ENCODE measurements at places on chromosomes 16 and 17. TPM values are rescaled to one million over a fixed set of nuclear protein-coding genes. Genes with fewer than 3 reads are reported as not detected.

The C17orf113 gene
- 0.70 TPM for total RNA-seq

The WFIKKN2 gene
- total RNA-seq: not detected

The CCL5 gene
- total RNA-seq: not detected

The HOXB2 gene
- 17.4 TPM for total RNA-seq

The TSNAXIP1 gene
- 4.8 TPM for total RNA-seq

The CD300E gene
- not detected for total RNA-seq

The PLA2G10 gene
- total RNA-seq: not detected

The LRRC46 gene
- total RNA-seq: not detected

- DNase-seq: no peak
Measured at GRCh38 chr17:39813631-39814030, 50.5 kb downstream of the IKZF3 start.

- DNase-seq: no peak
Measured at GRCh38 chr16:6247775-6248174, 1084.9 kb upstream of the RBFOX1 start.

DNA sequence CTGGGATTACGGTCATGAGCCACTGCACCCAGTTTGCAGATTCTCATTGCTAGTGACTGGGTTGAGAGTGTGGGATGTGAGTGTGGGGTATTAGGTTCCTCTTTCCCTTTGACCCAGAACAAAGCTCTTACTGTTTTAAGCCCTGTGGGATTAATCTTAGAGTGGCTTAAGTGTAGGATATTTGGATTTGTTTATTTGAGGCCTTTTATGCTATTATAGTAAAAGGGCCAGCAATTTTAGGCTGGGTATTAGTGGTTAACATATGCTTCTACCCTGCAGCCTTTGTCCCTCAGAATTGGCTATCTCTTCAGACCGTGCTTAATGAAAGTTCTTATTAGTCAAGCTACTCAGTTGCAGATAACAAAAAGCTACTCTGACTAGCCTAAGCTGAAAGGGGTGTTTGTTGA, 3.2 kb downstream of the SGF29 start:
- DNase-seq: no peak

GRCh38 chr16:56801762-56802161, 63.2 kb upstream of the SLC12A3 start:
- DNase-seq: no peak

- no peak for DNase-seq
Measured at GRCh38 chr17:63686138-63686685, 13.7 kb downstream of the LIMD2 start.

DNA sequence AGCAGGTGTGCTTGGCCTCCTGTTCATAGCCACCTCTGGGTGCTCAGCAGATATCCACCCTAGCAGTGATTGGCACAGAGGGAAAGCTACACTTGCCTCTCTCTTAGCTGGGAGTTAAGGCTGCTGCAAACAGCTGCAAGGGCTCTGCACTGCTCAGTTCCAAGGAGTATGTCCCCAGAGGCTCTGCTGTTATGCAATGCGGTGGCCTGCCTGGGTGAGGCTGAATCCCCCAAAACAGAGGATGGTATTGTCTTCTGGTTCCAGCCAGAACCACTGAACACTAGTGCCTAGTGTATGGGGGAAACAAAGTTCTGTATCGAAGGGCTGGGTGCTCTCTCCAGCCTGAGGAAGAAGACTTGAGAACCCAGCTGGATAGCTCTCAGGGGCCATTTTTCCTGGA, 16.8 kb downstream of the TMEM94 start:
- no peak for DNase-seq

DNA sequence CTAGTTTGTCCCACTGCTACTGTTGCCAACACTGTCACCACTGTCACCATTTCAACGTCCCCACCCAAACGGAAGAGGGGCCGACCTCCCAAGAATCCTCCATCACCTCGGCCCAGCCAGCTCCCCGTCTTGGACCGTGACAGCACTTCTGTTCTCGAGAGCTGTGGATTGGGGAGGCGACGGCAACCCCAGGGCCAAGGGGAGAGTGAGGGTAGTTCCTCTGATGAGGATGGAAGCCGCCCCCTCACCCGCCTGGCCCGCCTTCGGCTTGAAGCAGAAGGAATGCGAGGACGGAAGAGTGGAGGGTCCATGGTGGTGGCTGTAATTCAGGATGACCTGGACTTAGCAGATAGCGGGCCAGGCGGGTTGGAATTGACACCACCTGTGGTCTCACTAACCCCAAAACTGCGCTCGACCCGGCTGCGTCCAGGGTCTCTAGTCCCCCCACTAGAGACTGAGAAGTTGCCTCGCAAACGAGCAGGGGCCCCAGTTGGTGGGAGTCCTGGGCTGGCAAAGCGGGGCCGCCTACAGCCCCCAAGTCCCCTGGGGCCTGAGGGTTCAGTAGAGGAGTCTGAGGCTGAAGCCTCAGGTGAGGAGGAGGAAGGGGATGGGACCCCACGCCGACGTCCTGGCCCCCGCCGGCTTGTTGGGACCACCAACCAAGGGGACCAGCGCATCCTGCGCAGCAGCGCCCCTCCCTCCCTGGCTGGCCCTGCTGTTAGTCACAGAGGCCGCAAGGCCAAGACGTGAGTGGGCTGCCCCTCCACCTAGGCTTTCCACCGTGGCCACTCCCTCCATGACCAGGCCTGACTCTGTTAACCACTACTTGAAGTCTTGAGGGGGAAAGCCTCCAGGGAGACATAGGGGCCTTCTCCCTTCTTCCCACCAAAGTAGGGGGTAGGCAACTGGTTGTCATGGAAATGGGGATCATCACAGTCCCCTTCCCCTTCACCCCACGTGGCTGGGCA, 9.0 kb upstream of the PHKG2 start:
- no peak for DNase-seq

DNA sequence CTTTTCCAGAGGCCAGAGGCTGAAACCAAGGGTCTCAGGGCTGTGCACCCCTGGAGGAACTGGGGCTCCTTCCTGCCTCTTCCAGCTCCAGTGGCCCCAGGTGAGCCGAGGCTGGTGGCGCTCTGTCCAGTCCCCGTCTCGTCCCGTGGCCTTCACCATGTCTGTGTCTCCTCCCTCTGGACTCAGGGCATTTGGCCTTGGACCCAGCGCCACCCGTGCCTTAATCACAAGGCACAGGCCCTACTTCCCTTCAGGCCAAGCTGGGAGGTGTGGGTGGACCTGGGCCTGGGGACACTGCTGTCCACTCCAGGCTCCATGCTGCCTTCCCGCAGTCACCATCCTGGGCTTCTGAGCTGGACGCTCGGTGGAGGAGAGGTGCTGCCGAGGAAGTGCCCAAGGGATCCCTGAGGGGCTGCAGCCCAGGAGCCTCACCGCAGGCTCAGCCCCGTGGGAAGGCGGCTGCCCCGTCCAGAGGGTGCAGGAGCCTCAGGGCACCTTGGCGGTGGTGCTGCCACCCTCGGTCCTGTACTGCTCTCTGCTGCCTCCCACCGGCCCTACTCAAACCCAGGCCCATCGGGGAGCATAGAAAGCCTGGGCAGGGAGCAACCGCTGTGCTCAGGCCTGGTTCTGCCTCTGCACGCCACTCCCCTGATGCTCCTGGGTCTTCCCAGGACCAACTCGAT, 9.6 kb upstream of the APRT start:
- DNase-seq: no peak

DNA sequence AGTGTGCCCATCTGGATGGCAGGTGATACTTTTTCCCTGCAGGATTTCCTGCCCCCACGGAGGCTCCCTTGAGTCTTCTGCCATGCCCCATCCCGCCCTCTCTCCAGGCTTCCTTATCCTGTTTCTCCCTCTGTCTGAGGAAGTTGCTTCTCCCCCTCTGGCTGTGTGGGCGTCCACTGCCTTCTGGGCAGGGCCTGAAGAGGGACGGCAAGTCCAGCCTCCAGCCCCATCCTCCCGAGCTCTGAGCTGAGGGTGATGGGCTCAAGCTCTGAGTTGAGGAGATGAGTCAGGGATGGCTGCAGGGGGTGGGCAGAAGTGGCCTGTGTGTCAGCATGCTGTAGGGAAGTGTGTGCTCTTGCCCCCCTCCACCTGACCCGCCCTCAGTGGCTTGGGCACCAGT, 14.2 kb upstream of the RAP1GAP2 start:
- DNase-seq: no peak

DNA sequence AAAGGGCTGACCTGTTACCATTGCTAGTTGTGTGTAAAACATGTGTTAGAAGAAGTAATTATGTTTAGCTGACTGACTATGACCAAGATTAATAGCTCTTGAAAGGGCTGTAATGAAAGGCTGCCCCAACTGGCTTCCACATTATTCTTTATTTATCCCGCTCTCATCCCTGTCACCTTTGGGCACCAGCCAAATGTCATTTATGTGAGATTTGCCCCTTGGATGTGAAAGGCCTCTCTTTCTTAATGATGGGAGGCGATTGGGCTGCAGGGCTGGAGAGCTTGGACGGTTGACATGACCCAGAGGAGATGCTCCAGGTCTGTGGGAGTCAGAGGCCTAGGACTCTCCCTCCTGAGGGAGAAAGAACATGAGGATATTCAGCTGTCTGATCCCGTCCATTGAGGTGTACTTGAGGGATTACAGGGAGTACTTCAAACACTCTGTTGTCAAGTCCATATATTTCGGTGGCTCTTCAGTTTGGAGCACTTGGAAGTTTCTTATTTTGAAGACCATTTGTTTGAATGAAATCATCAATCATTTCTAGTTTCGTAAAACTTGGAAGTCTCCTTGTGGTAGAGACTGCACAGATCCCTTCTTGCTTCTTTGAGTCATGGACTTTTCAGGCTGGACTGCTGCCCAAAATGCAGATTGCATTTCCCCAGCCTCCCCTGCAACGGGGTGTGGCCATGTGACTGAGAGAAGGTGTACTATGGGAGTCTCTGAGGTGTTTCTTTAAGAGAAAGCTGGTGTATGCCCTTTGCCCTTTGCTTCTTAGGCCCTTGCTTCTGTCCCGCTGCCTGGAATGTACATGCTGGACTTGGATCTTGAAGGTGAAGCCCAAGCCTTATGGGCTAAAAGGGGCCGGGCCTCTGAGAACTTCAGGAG, 51.3 kb downstream of the FTO start:
- peak; percentile 96 for DNase-seq

DNA sequence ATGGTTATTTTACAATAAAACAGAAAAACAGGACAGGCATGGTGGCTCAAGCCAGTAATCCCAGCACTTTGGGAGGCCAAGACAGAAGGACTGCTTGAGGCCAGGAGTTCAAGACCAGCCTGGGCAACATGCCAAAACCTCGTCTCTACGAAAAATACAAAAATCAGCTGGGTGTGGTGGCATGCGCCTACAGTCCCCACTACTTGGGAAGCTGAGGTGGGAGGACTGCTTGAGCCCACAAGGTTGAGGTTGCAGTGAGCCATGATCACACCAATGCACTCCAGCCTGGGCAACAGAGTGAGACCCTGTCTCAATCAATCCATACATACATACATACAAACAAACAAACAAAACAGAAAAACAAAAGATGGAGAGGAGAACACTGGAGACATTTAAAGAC, 45.6 kb downstream of the USP31 start:
- no peak for DNase-seq

- DNase-seq: peak; percentile 8
Measured at GRCh38 chr16:10579965-10580882, at the start of gene EMP2. Gene EMP2 (minus strand): TSS chr16:10580598. CDS start chr16:10547617, 32,981 bp downstream.

GRCh38 chr17:39357488-39357887, 43.9 kb downstream of the FBXL20 start:
- DNase-seq: peak; percentile 9

DNA sequence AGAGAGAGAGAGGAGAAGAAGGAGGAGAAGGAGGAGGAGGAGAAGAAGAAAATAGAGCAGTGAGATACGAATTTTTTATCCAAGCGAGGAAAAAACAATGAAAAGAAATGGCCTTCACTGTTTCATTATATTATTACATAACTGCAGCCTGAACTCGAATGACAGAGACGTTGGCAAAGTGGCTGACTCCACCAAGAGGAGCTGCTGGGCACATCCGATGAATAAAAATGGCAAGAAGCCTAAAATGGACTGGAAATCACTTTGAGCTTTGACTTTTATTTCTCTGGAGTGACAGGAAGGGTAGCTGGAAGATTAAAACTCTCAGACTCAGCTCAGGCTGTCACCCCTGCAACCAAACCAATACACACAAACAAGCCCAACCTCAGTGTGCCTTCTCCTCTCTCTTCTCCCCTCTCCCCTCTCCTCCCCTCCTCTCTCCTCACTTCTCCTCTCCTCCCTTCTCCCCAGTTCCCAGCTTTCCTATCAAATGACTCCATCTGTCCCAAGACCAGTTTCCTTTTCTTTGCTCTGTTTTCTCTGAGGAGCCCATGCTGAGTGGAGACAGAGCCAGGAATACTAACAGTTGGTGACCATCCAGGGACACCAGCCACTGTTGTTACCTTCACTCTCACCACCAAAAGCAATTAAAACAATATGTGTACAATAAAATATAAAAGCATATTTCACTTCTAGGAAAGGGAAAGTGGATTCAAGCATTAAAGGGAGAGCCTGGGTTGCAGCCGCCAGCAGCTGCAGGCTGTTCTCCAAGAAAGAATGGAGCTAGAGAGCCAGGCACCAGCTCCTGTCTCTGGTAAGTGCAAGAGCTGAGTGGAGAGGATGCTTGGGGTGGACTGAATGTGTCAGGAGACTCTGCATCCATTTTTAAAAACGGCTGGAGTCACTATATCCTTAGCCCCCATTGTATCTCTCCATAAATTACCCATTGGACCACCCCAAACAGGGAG, 51.2 kb downstream of the SOX9 start:
- no peak for DNase-seq

DNA sequence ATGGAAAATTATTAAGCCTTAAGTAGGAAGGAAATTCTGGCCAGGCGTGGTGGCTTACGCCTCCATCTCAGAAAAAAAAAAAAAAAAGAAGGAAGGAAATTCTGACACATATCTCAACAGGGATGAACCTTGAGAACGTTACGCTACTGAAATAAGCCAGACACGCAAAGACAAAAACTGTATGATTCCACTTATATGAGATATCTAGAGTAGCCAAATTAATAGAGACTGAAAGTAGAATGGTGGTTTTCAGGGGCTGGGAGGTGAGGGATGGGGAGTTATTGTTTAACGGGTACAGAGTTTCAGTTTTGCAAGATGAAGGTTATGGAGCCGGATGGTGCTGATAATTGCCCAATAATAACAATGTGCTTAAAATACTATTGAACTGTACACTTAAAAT, 16.2 kb upstream of the HNF1B start:
- DNase-seq: no peak

GRCh38 chr17:79027925-79028491, 4.0 kb downstream of the C1QTNF1 start:
- peak; percentile 50 for DNase-seq

DNA sequence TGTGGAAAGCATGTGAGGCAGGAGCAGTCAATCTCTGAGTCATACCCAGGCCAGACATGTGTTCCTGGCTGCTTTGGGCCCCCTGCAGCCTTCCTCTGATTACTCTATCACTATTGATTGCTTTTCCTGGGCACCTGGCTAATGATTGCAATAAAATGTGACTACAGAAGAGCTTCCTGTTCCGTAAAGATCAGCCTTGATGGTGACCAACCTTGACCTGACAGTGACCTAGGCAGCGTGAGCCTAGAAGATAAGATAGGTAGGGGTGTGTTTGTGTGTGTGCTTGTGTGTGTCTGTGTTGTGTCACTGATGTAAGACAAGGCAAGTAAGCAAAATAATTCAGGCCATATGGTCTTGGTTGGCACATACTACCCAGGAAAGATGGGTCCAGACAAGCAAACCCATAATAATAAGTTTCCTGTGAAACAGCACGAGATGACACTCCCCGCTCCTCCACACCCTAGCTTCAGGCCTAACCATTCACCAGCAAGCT, 367.7 kb upstream of the CDH11 start:
- no peak for DNase-seq
